GDM1 (cell line): ENCODE measurements at places on chromosomes 12 and 14.

GRCh38 chr12:95658386-95658785 lies 107.1 kb upstream of the USP44 start:
- no peak for DNase-seq

DNA sequence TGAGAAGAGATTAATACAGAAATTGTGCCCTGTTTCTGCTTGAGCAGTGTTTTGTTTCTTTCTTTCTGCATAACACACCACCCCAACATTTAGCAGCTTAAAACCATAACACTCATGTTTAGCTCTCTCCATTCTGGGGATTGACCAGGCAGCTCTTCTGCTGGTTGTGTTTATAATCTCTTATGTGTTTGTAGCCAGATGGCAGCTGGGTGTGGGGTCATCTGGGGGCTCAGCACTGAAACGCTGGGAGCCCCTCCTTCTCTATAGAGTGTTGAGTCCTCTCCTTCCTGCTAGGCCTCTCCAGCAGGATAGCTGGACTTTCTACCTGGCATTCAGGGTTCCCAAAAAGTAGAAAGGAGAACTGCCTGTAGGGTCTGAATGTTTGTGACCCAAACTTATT lies 270.6 kb downstream of the TTC8 start:
- no peak for DNase-seq

GRCh38 chr14:25050269-25051150 lies 563 bp upstream of the STXBP6 start:
- no peak for DNase-seq

- no peak for DNase-seq
Observed at GRCh38 chr12:112996501-112996900, 18.2 kb downstream of the OAS2 start.

GRCh38 chr14:45743884-45744283 lies 490.9 kb upstream of the MIS18BP1 start:
- DNase-seq = no peak
